ENCODE measurements at places on chromosomes 2 and 18.

DNA sequence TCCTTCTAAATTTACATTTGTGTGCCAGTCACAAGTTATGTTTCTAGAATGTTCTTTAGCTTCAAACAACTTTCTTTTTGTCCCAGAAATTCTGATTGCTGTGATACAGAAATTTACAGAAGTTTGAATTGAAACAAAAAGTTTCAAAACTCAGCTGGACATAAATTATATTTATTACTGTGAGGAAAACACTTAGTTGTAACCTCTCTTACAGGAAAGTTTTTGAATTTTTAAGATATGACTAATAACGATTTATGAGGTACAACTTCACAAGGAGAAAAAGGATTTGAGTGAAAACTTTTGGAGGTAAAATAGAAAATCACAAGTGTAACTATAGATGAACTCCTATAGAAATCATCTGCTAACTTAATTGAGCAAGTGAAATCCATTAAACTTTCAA is 205.3 kb downstream of the TMEM247 start:
- no peak for DNase-seq

DNA sequence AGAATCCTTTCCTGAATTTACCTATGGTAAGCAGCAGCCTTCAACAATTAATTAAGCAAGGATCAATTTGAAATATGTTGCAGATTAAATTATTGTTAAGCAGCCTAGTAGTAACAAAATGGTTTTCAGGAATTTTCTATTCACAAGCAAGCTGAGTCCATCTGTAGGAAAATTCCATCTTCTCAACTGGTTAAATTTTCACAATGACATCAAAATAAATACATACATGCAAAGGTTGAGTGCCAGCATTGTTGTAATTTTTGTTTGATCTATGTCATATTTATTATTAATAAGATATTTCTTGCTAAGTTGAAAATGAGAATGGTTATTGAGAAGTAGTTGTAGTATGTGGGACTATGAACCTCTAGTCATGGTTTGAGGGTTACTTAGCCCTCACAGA is 15.3 kb upstream of the TFPI start:
- no peak for DNase-seq

DNA sequence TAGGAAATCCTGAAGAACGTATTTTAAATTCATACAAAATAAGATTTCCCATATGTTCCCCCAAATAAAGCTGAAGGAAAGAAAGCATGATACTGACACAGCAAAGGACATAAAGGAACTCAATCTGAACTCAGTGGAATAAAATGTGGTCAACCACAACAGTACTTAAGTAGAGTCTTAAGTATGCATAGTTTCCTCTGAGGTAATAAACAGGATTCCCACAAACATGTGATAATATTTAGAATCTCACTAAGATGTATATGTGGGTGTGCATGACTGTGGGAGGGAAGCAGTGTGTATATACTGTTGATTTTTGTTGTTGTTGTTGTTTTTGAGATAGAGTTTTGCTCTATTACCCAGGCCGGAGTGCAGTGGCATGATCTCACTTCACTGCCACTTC is 69.3 kb downstream of the NOL10 start:
- no peak for DNase-seq

DNA sequence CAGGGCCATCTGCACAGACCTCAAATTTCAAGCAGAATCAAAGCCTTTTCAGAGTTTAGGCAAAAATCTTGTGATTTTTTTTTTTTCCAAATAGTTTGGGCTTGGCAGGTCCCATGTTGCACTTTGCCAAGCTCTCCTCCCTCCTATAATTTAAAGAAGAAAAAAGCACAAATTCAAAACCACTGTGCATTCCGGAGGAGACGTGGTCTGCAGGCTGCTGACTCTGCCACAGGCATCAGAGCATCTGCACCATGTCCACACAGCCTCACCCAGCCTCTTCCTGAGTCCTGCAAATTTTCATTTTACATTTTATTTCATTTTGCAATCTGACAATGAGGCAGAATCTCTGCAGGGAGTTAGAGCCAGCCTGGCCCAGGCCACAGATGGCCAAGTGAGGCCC is 15.7 kb upstream of the GPC1 start:
- DNase-seq = no peak

DNA sequence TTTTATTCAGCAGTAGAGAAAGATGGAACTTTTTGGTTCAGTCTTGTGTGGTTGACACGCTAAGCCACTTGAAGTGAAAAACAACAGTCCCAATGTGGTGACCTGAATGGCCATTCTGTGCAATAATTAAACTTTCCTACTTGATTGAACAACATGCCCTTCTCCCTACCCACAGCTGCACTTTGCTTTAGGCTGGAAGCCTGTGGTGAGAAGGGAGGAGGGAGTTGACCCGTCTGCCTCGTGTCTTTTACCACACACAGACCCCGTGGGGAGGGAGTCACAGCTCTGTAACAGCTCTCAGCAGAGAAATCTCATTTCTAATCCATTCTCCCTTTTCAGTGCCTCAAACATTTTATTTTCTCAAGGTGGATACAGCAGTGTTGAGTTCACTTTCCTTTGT is 138.2 kb upstream of the PKDCC start:
- no peak for DNase-seq

GRCh38 chr18:13612196-13612997 is 114.0 kb downstream of the FAM210A start:
- no peak for DNase-seq

DNA sequence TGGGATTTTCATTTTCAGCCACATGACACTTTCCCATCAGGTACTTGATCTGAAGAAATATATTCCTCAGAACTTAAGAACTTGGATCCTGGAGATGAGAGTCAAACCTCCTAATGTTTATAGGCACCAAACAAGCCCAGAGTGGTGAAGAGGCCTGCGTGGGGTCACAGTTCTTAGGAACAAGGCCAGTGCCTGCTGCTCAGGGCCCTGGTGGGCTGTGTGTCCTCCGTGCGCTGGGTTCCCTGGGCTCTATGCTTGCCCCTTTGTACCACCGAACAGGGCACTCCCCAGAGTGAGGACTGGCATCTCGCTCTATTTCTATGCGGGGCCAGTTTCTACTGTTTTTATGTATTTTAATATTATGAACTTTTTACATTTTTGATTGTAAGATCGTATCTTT is 76.0 kb upstream of the RBM44 start:
- no peak for DNase-seq

DNA sequence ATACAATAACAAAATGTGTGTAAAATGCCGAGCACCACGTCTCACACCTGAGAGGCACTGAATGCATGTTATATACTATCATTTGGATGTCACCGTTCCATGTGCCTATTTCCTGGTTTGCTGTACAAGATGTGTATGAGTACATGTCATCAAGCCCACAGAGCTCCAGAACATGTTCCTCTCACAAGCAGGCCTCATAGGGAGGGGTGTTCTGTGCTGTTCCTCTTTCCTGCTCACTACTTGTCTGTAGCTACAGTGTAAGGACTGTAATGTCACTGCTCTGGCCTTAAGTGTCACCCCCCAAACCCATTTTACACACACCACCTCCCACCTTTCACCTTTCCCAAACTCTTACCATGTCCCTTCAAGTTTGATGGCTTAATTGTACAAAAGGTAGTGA is 1.8 kb downstream of the AFF3 start:
- DNase-seq = no peak

GRCh38 chr18:49798001-49798400 is 15.3 kb downstream of the ACAA2 start:
- no peak for DNase-seq

DNA sequence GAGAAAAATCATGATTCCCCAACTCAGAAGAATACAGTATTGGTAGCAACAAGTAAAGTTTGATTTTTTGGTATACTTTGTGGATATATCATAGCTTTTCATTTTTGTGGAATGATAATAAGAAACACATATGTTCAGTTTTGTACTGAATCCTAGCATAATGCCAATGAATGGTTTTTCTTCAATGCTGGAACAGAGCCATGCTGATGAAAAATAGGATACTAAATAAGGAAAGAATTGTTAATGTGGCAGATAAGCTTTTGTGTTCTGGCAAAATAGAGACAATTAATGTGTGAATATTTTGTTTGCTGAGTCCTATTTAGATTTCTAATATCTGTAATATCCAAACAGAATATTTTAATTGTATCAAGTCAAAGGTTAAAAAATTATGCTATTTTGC is 21.9 kb downstream of the CD28 start:
- no peak for DNase-seq

Data from RWPE1 (cell line).